ENCODE measurements at places on chromosomes 7 and 10.
A peak's percentile ranks its signal among the peaks of the same experiment; 100 is the strongest.

DNA sequence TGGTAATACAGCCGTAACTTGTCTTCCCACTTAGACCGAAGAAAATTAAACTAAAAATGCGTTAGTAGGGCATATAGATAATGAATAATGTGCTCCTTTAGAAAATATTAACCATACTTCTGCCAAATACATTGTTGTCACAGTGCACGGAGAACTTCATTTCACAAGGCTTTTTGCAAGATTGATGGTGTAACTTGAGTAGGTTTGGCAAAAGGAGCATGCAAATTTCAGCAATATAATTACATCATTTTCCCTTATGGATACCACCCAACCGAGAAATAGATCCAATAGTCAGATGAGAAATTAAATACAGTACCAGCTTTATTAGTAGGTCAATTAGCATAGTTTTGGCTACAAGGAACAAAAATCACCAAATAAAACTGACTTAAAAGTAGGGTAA lies 792.6 kb upstream of the C7orf33 start:
- H3K27me3 ChIP-seq: no peaks in the 10 kb centered on the region
- H3K36me3 ChIP-seq: no peaks in the 10 kb centered on the region
- no peak overlapping the region for H3K27ac ChIP-seq
- H3K4me3 ChIP-seq: no peak overlapping the region
- no peaks in the 10 kb centered on the region for H3K4me1 ChIP-seq
- DNase-seq: no peak

GRCh38 chr7:132240821-132241422 lies 335.3 kb downstream of the PLXNA4 start:
- no peaks in the 10 kb centered on the region for H3K4me1 ChIP-seq
- H3K27me3 ChIP-seq: no peaks in the 10 kb centered on the region
- no peak for DNase-seq

GRCh38 chr10:124064676-124065075 lies 28.7 kb downstream of the CHST15 start:
- H3K4me3 ChIP-seq: no peak overlapping the region
- peaks cover 9% of the 10 kb centered on the region for H3K4me1 ChIP-seq
- no peaks in the 10 kb centered on the region for H3K27me3 ChIP-seq
- H3K27ac ChIP-seq: no peak overlapping the region

DNA sequence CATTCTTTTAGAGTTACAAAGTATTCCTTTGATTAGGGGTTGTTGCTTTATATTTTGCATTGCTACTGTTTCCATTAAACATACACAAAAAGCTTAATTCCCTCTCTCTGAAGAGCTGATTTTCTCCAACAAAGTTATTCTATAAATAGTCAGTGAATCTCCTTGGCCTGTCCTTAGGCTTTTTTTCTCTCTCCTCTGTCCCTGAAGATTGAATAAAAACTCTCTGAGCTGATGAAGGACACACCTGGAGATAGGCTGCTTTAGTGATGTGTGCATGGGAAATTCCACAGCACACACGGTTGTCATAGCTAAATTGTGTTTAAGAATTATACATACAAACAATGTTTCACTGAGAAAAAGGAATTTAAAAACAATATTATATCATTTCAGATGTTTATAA lies 90.5 kb upstream of the TMEM106B start:
- no peaks in the 10 kb centered on the region for H3K4me1 ChIP-seq
- H3K36me3 ChIP-seq: no peaks in the 10 kb centered on the region
- H3K27me3 ChIP-seq: no peaks in the 10 kb centered on the region
- no peak overlapping the region for H3K4me3 ChIP-seq
- no peak overlapping the region for H3K27ac ChIP-seq
- no peak for DNase-seq

DNA sequence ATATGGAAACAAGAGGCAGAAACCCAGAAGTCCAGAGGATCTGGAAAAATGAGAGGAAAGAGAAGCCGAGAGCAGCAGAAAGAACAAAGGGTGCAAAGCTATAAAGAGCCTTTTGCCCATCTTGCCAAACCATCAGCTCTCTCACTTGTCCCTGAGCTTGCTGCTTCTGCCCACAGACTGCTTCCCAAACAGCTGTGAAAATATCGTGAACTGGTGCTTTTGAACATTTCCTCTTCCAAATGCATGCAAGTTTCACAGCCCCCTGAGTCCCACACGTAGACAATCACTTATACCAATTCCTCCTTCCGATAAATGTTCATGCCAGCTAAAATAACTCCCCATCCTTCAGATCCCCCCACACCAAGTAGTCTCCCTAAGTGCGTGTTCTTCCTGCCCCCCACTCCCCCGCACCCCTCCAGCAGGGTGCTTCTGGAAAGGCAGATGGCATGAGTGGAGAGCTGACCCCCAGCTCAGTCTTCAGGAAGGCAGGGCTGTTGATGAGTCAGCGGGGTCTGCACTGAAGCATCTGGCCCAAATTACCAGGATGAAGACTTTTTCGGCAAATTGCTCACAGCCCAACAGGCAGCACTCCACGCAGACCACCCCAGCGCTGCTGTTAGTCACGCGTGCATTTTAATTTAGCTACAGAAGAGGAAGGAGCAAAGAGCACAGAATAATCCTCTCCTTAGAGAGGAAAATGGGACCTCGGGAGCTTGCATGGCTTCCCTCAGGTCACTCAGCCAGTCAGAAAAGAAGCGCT lies 76.1 kb upstream of the KCNMA1 start:
- no peaks in the 10 kb centered on the region for H3K27me3 ChIP-seq
- no peak for DNase-seq
- H3K4me3 ChIP-seq: no peak overlapping the region

DNA sequence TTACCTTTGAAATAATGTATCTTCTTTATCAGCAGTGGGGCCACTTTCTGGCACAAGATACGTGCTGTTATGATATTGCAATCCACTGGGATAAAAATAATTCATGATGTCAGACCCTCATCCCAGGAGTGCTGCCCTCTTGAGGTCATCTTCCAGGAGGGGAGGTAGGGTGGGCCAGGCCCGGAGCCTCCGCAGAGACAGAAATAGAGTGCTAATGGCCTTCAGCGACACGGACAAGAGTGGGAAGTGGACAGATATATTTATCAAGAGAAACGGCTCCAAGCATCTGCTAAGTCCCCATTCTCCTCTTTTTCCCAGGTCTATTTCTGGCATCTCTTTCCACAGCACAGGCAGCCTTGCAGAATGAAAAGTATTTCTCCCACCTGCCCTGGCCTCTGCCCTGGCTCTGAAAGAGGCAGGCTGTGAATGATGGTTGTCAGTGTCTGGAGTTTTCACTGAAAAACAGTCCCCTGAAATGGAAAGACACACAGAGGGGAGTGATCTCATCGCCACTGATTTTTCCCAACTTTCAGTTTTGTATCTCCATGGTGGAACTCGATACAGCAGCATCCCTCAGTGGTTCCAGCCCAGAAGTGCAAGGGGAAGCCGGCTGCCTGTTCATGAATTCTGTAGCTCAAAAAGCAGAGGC lies 251.7 kb upstream of the MYO3A start:
- no peak overlapping the region for H3K4me3 ChIP-seq
- H3K4me1 ChIP-seq: no peaks in the 10 kb centered on the region
- peak; percentile 51 for DNase-seq

DNA sequence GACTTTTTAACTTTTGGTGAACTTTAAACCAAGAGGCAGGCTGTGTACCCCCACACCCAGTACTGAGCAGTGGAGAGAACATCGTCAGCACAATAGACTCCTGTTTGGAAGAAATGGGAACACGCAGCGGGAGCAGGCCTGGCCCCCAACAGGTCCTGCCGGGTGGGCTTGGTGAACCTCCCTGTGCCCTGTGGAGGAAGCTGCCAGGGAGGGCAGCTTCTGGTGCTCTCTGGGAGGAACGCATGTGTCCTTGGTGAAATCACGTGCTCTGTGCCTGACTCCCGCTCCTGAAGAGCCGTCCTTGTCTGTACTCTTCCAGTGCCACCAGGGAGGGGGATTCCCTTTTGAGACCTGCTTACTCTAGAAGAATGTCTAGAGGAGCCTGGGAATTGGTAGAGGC lies 31.6 kb downstream of the CHAT start:
- no peak for DNase-seq
- H3K4me1 ChIP-seq: no peaks in the 10 kb centered on the region
- H3K4me3 ChIP-seq: no peak overlapping the region
- no peak overlapping the region for H3K27ac ChIP-seq
- no peaks in the 10 kb centered on the region for H3K36me3 ChIP-seq

GRCh38 chr7:93053209-93053948 lies 64.4 kb downstream of the SAMD9 start:
- no peak overlapping the region for H3K4me3 ChIP-seq
- DNase-seq: no peak
- H3K27me3 ChIP-seq: no peaks in the 10 kb centered on the region
- no peaks in the 10 kb centered on the region for H3K4me1 ChIP-seq
- H3K36me3 ChIP-seq: no peaks in the 10 kb centered on the region

- no peak overlapping the region for H3K27ac ChIP-seq
- H3K36me3 ChIP-seq: no peaks in the 10 kb centered on the region
- H3K4me3 ChIP-seq: no peak overlapping the region
- no peak for DNase-seq
- H3K27me3 ChIP-seq: no peaks in the 10 kb centered on the region
Measured at GRCh38 chr10:52706332-52707070, 66.1 kb downstream of the MBL2 start.

DNA sequence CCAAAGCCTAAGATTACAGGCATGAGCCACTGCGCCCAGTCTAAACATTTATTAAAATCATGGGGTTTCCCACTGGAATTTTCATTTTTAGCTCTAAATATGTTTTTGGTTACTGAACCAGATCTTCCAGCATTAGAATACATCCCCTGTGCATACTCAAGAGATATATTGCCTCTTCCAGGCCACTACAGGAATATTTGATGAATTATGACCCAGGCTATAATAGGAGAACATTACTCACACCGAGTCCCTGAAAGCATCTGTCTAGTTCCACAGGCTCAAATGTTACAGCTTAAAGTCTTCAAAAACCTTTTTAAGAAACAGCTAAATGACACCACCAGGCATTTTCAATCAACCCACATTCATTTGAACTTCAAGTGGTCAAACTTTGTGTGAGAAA lies 50.4 kb upstream of the GRM8 start:
- no peak overlapping the region for H3K27ac ChIP-seq
- DNase-seq: no peak
- no peaks in the 10 kb centered on the region for H3K4me1 ChIP-seq
- no peaks in the 10 kb centered on the region for H3K27me3 ChIP-seq
- H3K4me3 ChIP-seq: no peak overlapping the region

DNA sequence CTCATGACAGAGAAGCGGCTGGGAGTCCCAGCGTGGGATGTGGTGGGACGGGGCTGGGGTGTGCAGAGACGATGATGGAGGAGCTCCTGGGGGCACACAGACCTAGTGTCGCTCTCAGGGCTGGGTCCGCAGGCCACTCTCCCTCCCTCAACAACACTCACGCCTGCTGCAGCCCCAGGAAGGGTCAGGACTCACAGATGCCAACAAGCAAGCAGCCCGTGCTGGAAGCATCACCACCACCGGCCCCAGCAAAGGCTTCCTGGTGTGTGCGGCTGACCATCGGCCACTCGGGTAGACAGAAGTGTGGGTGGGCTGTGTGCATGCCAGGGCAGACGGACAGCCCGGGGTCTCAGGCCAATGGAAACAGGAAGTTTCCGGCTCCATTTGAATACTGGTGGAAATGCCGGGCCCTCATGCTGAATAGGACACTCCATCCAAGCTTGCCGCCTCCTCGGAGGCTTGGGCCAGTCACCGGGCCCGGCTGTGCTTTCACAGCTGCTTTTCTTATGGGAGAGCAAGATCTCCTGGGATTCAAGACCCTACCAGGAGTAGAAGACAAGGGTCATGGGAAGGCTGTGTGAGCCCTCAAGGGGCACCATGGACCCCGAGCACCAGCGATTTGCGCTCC lies 178.1 kb downstream of the ELFN1 start:
- no peaks in the 10 kb centered on the region for H3K36me3 ChIP-seq
- peaks cover 4% of the 10 kb centered on the region for H3K4me1 ChIP-seq
- no peak overlapping the region for H3K4me3 ChIP-seq
- no peak overlapping the region for H3K27ac ChIP-seq
- no peaks in the 10 kb centered on the region for H3K27me3 ChIP-seq
- DNase-seq: no peak

GRCh38 chr10:77188521-77188920 lies 449.1 kb downstream of the KCNMA1 start:
- no peak overlapping the region for H3K4me3 ChIP-seq
- H3K27me3 ChIP-seq: no peaks in the 10 kb centered on the region
- no peak overlapping the region for H3K27ac ChIP-seq
- no peak for DNase-seq

- H3K4me1 ChIP-seq: no peaks in the 10 kb centered on the region
- no peak for DNase-seq
- no peak overlapping the region for H3K4me3 ChIP-seq
Measured at GRCh38 chr10:43340619-43341018, 30.8 kb upstream of the FXYD4 start.

- no peaks in the 10 kb centered on the region for H3K27me3 ChIP-seq
- no peak overlapping the region for H3K4me3 ChIP-seq
- no peaks in the 10 kb centered on the region for H3K4me1 ChIP-seq
- H3K27ac ChIP-seq: no peak overlapping the region
- no peaks in the 10 kb centered on the region for H3K36me3 ChIP-seq
- DNase-seq: peak; percentile 69
Measured at GRCh38 chr7:28505867-28506266, 93.5 kb downstream of the CREB5 start.

- no peak overlapping the region for H3K4me3 ChIP-seq
- H3K27me3 ChIP-seq: no peaks in the 10 kb centered on the region
- no peaks in the 10 kb centered on the region for H3K36me3 ChIP-seq
- no peaks in the 10 kb centered on the region for H3K4me1 ChIP-seq
- no peak for DNase-seq
Measured at GRCh38 chr10:101676565-101676964, 18.4 kb downstream of the FBXW4 start.

DNA sequence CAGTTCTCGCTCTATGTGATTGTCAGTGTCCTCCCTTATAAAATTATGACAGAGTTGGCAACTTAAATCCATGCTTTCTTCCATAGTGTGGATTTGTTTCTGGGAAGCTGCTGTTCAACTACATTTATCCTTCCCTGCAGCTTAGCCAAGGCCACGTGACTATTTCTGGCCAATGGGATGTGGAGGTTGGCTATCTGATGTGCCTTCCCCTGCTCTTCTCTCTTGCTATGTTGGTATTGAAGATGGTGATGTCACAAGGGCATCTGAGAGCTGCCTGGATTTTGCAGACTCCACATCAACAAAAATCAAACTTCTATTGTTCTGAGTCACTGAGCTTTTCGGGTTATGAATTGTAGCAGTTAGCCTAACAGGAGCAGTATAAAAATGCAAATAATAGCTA lies 164.9 kb upstream of the RHOBTB1 start:
- H3K4me1 ChIP-seq: no peaks in the 10 kb centered on the region
- H3K27me3 ChIP-seq: no peaks in the 10 kb centered on the region
- DNase-seq: no peak
- no peak overlapping the region for H3K4me3 ChIP-seq

All from mesendoderm (in vitro differentiated cells).